Neural crest cell (in vitro differentiated cells): ENCODE measurements at places on chromosomes 2 and 18. TPM values are rescaled to one million over a fixed set of nuclear protein-coding genes. Genes with fewer than 3 reads are reported as not detected.

GRCh38 chr2:235690082-235690808 lies 196.4 kb downstream of the AGAP1 start:
- peaks cover 86% of the 10 kb centered on the region for H3K4me1 ChIP-seq
- H3K27ac ChIP-seq, result no peak overlapping the region
- DNase-seq, result no peak
- no peaks in the 10 kb centered on the region for H3K27me3 ChIP-seq
- H3K36me3 ChIP-seq, result no peaks in the 10 kb centered on the region
- no peak overlapping the region for H3K4me3 ChIP-seq

DNA sequence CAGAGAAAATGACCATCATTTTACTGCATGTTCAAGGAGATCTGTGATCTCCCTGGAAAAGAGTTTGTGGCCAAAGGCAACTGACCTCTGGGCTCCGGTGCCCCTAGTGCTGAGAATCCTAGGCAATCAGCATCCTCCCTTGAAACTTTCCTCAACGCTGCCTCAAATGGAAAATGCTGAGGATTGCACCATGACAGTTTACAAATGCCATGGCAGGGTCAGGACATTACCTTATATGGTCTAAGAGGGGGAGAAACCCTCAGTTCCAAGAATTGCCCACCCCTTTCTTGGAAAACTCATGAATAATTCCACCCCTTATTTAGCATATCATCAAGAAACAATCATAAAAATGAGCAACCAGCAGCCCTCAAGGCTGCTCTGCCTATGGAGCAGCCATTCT lies 48.3 kb downstream of the ALPK2 start:
- H3K36me3 ChIP-seq, result no peaks in the 10 kb centered on the region
- no peak for DNase-seq
- peaks cover 40% of the 10 kb centered on the region for H3K4me1 ChIP-seq
- no peak overlapping the region for H3K4me3 ChIP-seq
- no peaks in the 10 kb centered on the region for H3K27me3 ChIP-seq

DNA sequence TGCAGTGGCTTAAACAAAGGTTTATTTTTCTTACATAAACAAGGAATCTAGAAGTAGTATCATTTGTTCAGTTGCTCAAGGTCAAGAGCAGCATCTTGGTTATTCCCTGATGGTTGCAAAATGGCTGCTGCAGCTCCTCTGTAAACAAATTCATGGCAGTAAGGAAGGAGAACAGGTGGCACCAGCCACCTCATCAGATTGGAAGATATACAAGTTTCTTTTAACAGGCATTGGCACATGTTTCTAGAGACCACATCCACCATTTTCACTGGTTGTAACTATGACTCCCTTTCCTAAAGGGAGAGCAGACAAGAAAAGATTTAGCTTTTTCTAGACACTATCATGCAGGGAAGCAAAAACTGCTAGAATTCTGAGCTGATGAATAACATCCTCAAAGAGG lies 46.3 kb downstream of the PKDCC start:
- no peak for DNase-seq
- no peaks in the 10 kb centered on the region for H3K36me3 ChIP-seq
- no peak overlapping the region for H3K4me3 ChIP-seq
- no peak overlapping the region for H3K27ac ChIP-seq

- H3K4me1 ChIP-seq, result peaks cover 42% of the 10 kb centered on the region
- H3K4me3 ChIP-seq, result no peak overlapping the region
- no peaks in the 10 kb centered on the region for H3K27me3 ChIP-seq
- H3K36me3 ChIP-seq, result no peaks in the 10 kb centered on the region
Observed at GRCh38 chr2:47079515-47080412, 75.3 kb downstream of the STPG4 start.

DNA sequence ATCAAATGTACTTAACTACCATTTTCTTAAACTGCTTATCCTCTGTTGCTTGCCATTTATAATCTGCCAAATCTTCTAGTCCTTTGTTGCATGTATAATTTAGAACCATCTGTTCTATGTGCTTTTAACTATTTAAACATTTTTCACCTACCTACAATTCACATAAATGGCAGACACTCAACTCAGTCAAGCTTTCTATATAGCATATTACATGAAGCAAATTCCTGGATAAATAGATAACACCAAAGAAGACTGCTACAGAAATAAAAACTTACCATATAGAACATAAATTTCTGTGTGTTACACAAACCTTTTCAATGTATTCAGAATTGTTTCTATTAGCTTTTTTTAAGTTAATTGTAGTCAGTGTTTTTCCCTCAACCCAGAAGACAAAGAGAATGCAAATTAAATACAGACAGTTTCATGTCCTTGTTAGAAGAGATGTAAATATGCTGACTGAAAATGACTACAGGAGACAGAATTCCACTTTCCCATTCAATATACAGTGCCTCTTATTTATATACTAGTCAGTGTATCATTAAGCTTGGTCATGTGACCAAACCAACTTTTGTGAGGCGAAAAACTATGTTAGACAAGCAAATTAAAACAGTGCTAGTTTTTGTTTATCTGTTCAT lies 2.6 kb downstream of the BAZ2B start:
- H3K36me3 ChIP-seq, result no peaks in the 10 kb centered on the region
- H3K4me3 ChIP-seq, result peak overlapping the region; percentile 90
- H3K27ac ChIP-seq, result peak overlapping the region; percentile 72

GRCh38 chr2:54773838-54774237 lies 50.4 kb downstream of the EML6 start:
- H3K4me3 ChIP-seq, result no peak overlapping the region
- peaks cover 3% of the 10 kb centered on the region for H3K4me1 ChIP-seq
- no peaks in the 10 kb centered on the region for H3K27me3 ChIP-seq
- H3K36me3 ChIP-seq, result peaks cover 11% of the 10 kb centered on the region
- DNase-seq, result no peak

DNA sequence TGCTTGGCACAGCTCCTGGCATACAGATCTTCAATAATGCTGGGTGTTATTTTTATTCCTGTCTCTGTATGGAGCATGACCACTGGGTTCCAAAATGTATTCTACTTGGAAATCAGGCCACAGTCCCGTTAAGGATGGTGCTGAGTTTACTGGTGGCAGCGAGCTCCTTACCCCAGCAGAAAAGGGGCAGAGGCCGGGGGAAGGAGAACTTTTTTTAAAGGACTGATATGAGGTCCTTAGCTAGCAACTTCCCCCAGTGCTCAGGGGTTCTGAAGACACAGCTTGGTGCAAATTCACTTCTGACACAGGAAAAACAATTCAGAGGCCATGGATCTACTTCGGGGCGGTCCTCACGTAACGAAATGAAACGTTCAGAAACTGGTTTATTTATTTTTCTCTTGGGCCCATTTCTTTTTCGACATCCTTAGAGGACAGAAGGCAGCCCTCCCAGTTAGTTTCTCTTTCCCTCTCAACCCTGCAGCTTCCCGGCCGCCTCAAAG lies 872 bp downstream of the RDH14 start:
- H3K4me3 ChIP-seq, result peak overlapping the region; percentile 95
- no peaks in the 10 kb centered on the region for H3K27me3 ChIP-seq
- no peak for DNase-seq
- peaks cover 14% of the 10 kb centered on the region for H3K36me3 ChIP-seq

BCL2 gene
- total RNA-seq, result 14.1 and 15.1 TPM in 2 replicates

TBR1 gene
- 0.05 and 0.09 TPM in 2 replicates for total RNA-seq

TANC1 gene
- 13.2 and 14.1 TPM in 2 replicates for total RNA-seq
